Karpas-422 (cell line): ENCODE measurements at places on chromosomes 7 and 10.

GRCh38 chr10:19111501-19112267 lies 63.1 kb downstream of the MALRD1 start:
- no peak for DNase-seq
- no peaks in the 10 kb centered on the region for H3K4me1 ChIP-seq
- no peak overlapping the region for H3K27ac ChIP-seq
- no peak overlapping the region for H3K4me3 ChIP-seq

DNA sequence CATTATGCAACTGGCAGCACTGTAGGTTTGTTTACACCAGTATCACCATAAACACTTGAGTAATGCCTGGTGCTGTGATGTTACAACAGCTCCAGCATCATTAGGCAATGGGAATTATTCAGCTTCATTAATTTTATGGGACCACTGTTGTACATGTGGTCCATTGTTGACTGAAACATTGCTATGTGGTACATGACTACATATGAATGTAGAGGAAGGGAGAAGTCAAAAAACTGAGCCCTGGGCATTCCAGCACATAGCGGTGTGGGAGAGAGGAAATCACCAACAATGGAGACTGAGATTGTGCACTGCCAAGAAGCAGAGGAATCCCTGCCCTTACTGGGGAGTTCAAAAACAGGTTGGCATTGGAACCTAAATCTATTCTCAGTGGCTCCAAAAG lies 89.0 kb downstream of the TRIM24 start:
- H3K27me3 ChIP-seq = no peaks in the 10 kb centered on the region
- H3K4me3 ChIP-seq = no peak overlapping the region
- no peaks in the 10 kb centered on the region for H3K4me1 ChIP-seq

GRCh38 chr7:132410861-132411541 lies 165.3 kb downstream of the PLXNA4 start:
- no peaks in the 10 kb centered on the region for H3K4me1 ChIP-seq
- no peaks in the 10 kb centered on the region for H3K36me3 ChIP-seq
- no peaks in the 10 kb centered on the region for H3K27me3 ChIP-seq
- no peak overlapping the region for H3K27ac ChIP-seq
- H3K4me3 ChIP-seq = no peak overlapping the region
- DNase-seq = no peak

- no peak overlapping the region for H3K27ac ChIP-seq
- DNase-seq = peak; percentile 65
- no peaks in the 10 kb centered on the region for H3K27me3 ChIP-seq
- peaks cover 40% of the 10 kb centered on the region for H3K4me1 ChIP-seq
- no peaks in the 10 kb centered on the region for H3K36me3 ChIP-seq
Measured at GRCh38 chr10:14645239-14645960, 129.3 kb downstream of the FAM107B start.

- H3K36me3 ChIP-seq = peaks cover 3% of the 10 kb centered on the region; the same call in 1 of the 2 replicates
- peaks cover 22% of the 10 kb centered on the region for H3K4me1 ChIP-seq
- no peaks in the 10 kb centered on the region for H3K27me3 ChIP-seq
- H3K4me3 ChIP-seq = no peak overlapping the region
Measured at GRCh38 chr10:70367195-70367796, 15.1 kb downstream of the LRRC20 start.

- no peaks in the 10 kb centered on the region for H3K4me1 ChIP-seq
- no peak overlapping the region for H3K27ac ChIP-seq
- no peaks in the 10 kb centered on the region for H3K27me3 ChIP-seq
Measured at GRCh38 chr7:90005836-90006235, 148.4 kb upstream of the STEAP1 start.
